CD4-positive, CD25-positive, alpha-beta regulatory T cell (primary cell): ENCODE measurements at places on chromosomes 5 and 9. TPM values are rescaled to one million over a fixed set of nuclear protein-coding genes. Genes with fewer than 3 reads are reported as not detected.

DNA sequence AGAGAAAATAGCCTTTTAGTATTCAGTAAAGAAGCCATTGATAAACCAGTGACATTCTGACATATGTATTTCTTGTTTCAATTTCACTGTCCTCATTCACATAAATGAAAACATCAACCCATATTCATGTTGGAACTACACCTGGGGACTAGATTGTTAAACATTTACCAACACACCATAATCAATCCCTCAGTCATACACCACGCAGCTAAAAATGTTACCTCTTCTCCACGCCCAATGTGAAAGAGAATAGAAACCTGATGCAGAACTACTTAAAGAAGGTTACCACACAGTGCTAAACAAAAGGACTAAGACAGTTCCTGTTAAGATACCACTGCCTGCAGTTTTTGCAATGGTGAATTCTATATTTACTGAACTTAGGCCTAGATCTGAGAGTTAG is 518.9 kb downstream of the PRELID2 start:
- DNase-seq: no peak

GRCh38 chr5:8825139-8825757 is 720.6 kb downstream of the SEMA5A start:
- DNase-seq: no peak

GRCh38 chr9:128689293-128689774 is 312 bp downstream of the SET start:
- peak; percentile 60 for DNase-seq

- DNase-seq: no peak
Measured at GRCh38 chr9:130626249-130626996, 38.0 kb upstream of the PRDM12 start.

GRCh38 chr5:113266913-113267227 is 167.9 kb downstream of the TSSK1B start:
- no peak for DNase-seq

- DNase-seq: no peak
Measured at GRCh38 chr5:7629561-7629960, 221.4 kb downstream of the CFAP90 start.

GRCh38 chr5:54610197-54610944 is 92.8 kb downstream of the SNX18 start:
- DNase-seq: no peak

Gene PPP3R2
- not detected for polyA plus RNA-seq

Gene SLC6A18
- polyA plus RNA-seq: not detected

Gene LECT2
- polyA plus RNA-seq: not detected

Gene QRFP
- polyA plus RNA-seq: not detected

Gene KCNV2
- not detected for polyA plus RNA-seq
